ENCODE measurements at places on chromosomes 11 and 22.

GRCh38 chr11:7016011-7016410 lies 4.1 kb downstream of the ZNF214 start:
- no peak for DNase-seq

DNA sequence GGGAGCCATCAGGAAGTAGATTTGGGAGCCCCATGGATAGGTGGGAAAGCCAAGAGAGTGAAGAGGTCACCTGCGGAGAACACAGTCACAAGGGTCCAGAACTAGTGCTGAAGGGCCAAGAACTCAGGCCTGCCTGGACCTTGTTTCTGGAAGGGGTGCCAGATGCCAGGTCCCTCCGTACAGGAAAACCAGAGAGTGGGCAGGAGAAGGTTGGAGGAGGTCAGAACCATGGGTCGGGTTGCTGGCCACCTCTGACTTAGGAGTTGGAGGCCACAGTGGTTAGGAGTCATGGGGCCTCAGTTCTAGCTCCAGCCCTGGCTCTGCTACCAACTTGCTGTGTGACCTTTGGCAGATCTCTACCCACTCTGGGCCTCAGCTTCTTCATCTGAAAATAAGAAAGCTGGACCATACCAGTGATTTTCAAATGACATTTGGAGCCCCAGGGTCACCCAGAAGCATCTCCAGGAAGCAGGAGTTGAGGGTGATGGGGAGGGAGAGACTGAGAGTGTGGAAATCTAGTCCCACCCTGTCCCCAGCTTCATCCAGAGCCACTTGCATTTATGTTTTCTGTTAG lies 20.8 kb upstream of the TUB start:
- no peak for DNase-seq

DNA sequence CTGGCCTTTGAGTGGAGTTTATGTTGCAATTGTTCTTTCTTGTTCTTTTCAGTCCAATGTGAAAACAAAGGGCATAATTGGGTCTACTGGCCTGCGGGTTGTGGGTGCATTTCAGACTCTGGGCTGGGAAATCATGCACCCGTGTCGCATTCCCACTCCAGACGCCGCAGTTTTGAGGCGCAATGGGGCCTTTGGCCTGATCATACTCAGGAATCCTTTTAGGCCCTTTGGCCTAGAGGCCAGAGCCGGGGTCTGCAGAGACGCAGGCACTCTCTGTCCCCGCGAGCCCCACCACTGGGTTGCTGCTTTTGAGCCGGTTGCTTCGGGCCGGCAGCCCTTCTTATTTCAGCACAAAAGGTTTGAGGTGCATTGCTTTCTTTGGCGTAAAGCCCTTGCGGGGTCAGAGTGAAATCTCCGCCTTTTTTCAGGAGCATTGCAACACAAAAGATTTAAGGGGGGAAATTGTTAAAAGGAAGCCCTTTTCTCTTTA lies 48.4 kb upstream of the DBX1 start:
- no peak for DNase-seq

- DNase-seq: no peak
Observed at GRCh38 chr22:48950151-48950915, 877.3 kb downstream of the BRD1 start.

- peak; percentile 20 for DNase-seq
Observed at GRCh38 chr22:30036656-30037055, 43.6 kb upstream of the HORMAD2 start.

DNA sequence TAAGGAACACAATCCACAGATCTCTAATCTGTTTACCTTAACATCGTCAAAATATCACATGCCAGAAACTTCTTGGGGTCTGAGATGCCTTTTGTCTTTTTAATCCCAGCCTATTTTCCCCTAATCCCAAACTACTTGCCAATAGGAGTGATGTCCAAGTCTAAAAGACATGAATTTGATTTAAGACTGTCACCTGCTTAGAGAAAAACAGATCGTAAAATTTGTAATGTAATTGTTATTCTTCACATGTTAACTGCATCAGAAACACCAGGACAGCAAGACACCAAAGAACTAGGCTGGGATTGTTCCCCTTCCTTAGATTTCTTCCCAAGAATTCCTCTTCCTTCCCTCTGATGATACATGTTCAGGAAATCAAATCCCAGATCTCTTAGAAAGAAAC lies 198.1 kb upstream of the ARHGAP20 start:
- no peak for DNase-seq

DNA sequence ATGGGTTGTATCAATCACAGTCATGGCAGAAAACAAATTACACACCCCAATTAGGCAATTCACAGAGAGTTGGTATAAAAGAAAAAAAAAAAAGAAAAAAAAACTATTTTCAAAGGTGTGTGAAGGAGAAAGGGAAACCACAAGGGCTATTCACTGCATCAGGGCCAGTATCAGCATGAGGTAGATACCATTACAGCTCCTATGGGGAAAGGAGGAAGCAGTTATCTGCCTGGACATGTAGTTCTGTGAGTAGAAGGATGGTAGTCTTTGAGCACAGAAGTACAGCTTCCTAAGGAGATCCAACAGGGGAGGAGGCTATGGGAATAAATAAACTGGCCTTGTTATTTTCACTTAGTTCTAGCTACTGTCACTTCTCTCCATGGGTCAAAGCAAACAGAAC lies 746.1 kb downstream of the LUZP2 start:
- DNase-seq: no peak

DNA sequence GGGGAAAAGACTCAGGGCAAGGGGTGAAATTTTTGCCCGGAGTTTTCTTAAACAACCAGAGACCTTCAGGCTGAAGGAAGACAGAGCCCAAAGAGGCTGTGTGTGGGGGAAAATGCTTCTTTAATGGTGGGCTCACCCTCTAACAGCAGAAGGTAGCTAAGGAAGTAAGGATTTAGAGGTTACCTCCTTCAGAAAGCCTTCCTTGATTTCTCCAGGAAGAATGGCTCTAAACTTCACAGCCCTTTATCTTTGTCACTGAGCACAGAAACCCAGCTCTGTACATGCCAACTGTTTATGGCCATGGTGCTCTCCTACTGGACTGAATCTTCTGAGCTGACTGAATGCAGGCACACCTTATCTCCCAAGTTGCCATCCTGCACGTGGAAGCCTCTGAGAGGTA lies 196.0 kb downstream of the TENM4 start:
- no peak for DNase-seq

DNA sequence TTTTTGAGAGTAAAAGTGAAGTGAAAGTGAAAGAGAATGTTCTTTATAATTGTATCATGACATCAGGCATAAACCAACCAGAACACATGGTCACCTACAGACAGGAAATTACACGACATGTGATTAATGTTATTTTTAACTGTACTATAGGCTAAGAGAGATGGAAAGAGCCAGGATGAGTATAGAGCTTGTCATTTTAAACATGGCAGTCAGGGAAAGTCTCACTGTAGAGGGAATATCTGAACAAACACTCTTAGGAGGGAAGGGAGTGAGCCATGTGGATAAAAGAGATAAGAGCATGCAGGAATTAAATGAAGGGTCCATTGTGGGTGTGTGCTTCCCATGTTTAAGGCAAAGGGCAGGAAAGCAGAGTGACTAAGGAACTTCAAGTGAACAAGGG lies 599.1 kb upstream of the FAT3 start:
- no peak for DNase-seq

DNA sequence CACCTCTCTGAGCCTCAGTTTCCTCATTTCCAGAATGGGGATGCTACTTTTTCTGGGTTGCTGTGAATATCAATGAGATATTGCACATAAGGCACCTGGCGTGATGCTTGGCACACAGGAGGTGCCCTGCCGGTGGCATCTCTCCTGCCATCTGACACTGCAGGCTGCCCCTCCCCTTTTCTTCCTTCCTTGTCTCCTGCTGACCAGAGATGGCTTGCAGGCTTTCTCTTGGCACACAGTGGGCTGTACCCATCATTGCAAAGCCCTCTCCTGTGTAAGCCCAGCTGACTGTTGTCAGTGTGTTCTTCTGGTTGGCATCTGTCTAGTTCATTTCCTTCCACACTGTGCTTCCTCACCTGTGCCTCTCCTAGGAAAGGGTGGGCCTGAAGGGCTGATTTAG lies 91.7 kb downstream of the MYO18B start:
- DNase-seq: no peak

DNA sequence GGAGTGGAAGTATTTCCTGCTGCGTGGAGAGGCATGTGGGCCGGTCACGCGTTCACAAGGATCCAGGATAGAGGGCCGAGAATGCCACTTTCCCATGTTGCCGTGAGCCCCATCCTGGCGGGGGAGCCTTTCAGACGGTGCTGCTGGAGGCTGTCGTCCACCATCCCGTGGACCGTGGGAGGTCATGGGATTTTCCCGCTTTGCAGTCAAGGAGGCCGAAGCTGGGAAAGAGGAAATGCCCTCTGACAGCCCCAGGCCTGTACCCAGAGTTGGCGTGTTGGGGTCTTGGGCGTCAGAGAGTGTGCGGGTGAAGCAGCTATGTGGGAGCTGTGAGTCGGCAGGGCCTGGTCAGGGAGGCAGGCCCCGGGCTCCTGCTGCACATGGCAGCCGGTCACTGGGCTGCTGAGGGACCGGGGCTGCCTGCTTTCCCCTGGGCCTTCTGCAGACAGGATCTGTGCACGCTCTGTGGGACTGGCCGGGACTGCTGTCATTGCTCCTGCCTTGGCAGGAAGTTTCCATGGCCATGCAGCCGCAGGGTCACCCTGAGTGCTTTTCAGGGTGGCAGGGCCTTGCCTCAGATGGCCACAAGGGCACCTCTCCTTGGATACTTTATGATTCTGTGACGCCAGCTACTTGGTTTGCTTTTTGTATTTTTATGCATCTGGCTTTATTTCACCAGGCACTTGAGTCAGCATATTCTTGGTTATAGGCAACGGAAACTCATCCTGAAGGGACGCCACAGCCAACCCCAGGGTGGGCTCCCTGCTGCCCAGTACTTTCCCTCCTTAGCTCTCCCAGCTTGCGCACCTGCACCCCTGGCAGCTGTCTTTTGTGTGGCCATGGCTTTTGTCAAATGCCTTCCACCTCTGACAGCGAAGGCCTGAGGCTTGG lies 52.4 kb downstream of the AP2A2 start:
- no peak for DNase-seq

DNA sequence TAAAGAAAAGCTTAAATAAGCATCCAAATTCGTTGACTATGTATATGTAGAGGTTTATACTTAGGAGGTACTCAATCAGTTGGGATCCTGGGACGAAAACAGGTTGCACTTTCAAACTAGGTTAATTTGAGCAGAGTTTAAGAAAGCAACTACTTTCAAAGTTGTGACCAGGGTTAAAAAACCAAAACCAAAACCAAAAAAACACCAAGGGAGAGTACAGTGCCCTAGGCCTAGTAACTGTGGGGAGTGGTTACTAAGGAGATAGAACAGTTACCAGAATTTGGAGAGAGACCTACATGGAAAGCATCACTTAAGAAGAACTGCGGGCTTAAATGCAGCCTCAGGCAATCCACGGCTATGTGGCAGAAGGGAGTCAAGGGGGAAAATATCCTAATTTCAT lies 148.3 kb downstream of the JRKL start:
- DNase-seq: no peak

DNA sequence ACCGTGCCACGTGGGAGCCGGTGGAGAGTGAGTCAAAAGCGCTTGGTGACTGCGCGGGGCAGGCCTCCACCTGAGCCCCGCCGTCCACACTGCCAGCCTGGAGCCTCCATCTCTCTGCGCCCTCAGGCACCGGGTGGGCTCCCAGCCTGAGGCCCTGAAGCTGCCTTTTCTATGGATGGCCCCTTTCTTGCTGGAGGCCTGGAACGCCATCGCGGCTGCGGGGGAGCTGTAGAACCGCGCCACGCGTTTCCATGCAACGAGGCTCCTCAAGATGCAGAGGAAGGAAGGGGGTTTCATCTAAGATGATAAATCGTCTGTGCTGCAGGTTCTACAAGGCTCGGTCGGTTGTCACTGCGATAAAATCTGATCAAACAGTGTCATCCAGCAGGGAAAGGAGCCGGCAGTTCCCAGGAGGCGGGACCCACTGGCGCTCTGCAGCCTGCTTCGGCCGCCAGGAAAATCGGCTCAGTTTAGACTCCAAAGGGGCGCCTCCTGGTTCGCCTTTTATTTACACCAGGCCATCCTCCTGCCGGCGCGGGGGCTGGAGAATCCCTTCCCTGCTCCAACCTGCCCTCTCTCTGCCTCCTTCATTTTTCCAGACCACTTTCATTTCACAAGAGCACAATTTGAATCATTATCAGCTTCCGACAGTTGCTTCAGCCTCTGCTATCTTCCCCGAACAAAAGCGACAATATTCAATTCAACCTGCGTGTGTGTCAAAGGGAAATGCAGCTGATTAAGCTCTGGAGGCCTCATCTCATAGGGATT lies 624.4 kb downstream of the BRD1 start:
- DNase-seq: no peak
